ENCODE measurements at places on chromosomes 3 and 15.

GRCh38 chr3:111738238-111738637 lies 120.8 kb upstream of the PHLDB2 start:
- no peak for DNase-seq

- DNase-seq: no peak
These were observed 625 bp downstream of the LRRC15 start for GRCh38 chr3:194368918-194369317.

- no peak for DNase-seq
These were observed 104.5 kb downstream of the IL20RB start for GRCh38 chr3:137062250-137062649.

DNA sequence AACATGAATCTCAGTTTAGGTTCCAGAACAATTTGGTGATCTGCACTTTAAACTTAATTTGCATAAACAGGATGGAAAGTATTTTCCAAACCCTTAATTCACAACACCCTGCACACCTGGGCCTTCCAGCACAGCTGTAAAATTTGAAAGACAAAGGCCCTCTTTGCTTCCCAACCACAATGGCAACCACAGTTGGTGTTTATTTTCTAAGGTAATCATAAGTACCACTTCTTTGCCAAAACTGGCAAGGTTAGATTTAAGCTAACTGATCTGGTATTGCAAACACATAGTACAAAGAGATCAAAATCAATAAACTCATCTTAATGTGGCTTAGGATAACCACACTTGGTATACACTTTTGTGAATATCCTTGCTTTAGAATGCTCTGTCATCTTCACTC lies 4.1 kb downstream of the LRIG1 start:
- DNase-seq: no peak

GRCh38 chr15:72189250-72189902 lies 8.2 kb downstream of the GRAMD2A start:
- no peak for DNase-seq

- DNase-seq: no peak
These were observed 161.4 kb upstream of the ST8SIA2 start for GRCh38 chr15:92232317-92232716.

GRCh38 chr15:82136120-82136519 lies 90.3 kb upstream of the MEX3B start:
- no peak for DNase-seq

DNA sequence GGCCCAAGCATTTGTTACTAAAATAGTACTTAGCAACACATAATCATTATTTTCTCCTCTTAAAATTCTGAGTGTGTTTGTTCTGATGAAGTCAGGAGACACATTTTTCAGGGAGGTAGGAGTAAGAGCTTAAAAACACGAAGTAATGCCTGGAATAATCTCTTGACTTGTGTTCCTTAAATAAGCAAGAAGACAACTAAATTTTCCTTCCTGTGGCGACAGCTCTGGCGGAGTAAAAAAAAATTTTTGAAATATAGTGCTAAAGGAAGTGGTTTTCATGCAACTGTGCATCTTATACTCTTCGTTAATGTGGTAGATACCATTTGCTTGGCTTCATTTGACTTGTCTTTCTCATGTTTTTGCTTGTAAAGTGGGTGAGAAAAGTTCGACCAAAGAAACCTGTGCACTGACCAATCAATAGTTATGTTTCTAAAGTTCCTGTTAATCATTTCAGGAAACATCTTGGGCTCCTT lies 11.1 kb upstream of the MBNL1 start:
- DNase-seq: no peak

DNA sequence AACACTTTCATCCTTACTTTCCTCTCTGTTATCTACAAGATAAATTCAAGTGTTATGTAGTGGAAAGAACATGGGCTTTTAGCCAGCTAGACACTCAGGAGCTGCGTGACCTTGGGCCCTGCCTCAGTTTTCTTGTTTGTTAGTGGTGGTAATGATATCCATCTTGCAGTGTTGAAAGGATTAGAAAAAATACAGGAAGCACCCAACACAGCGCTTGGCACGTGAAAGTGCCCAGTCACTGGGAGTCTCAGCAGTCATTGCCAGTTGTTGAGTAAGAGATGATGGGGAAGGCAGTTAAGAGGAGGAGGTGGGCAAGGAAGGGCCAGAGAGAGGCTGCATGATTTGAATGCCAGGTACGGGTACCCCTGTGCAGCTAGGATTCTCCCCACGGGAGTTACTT lies 5.3 kb downstream of the PDIA5 start:
- no peak for DNase-seq

- DNase-seq: no peak
These were observed 161.3 kb upstream of the GADL1 start for GRCh38 chr3:31055757-31056156.

GRCh38 chr15:42729409-42729808 lies 7.5 kb downstream of the CDAN1 start:
- DNase-seq: no peak

DNA sequence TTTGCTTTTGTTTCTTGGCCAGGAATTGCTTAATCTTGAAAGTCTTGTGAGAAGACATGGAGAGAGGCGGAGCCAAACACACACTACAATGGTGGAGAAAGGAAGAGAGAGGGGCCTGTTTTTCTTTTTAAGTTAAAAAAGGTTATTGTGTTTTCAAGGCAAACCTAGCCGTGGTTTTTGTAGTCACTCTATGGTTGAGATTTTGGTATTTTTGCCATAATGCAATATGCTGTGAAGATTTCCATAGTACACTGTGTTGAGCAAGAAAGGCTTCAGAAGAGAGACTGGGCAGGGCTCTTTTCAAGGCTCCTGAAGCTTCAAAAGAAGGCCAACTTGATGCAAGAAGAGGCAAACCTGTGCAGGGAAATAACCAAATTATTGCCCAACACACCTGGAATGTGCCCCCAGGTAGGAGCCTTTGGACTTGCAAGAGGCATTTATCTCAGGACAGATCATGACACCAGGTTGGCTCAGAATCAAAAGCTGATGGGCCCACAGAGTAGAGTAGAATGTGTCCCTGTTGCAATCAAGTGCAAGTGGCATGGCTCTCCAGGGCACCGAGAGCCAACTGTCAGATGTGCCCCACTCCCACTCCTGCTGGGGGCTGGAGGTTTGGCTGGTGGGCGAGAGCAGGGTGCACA lies 22.1 kb downstream of the AMOTL2 start:
- no peak for DNase-seq

DNA sequence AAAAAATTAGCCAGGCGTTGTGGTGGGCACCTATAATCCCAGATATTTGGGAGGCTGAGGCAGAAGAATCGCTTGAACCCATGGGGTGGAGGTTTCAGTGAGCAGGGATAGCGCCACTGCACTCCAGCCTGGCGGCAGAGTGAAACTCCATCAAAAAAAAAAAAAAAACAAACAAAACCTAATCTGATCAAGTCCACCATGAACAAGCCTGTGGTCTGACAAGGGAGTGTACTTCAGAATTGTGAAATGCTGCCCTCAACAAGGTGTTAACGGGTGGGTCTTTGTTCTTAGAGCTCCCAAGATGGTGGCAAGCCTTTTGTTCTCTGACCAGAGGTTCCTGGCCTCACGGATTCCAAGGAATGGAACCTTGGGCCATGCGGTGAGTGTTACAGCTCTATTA lies 24.2 kb upstream of the SLC30A4 start:
- no peak for DNase-seq

- peak; percentile 16 for DNase-seq
These were observed 10.8 kb downstream of the CTSH start for GRCh38 chr15:78933823-78934654.

- no peak for DNase-seq
These were observed 2.5 kb downstream of the CD86 start for GRCh38 chr3:122057671-122058070.

GRCh38 chr15:36960947-36961227 lies 139.5 kb downstream of the MEIS2 start:
- DNase-seq: no peak

- no peak for DNase-seq
These were observed 62.1 kb upstream of the NR2C2 start for GRCh38 chr3:14885307-14885706.

- DNase-seq: no peak
These were observed 10.7 kb upstream of the SLC15A2 start for GRCh38 chr3:121883507-121883906.

DNA sequence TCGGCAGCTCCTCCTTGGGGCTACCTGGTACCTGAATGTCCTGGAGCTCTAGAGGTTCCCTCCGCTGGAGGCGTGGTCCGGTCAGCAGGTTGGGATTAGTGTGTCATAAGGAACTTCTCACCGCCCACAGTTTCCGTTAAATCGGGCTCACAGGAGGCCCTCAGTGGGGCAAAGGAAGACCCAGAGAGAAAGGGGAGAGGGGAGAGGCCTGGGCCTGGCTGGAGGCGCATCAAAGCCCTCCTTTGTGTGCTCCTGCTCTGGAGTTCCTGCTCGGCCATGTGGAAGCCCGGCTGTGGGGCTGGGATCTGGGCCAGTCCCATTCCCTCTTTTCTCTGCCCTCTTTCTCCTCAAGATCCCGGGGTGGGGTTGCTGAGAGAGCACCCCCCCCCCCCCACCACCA lies at the start of gene RLBP1:
RLBP1 (minus strand) TSS at position 37 of the 400 bp plus-strand sequence. CDS start 2,604 bp downstream, outside the sequence.
- DNase-seq: no peak

DNA sequence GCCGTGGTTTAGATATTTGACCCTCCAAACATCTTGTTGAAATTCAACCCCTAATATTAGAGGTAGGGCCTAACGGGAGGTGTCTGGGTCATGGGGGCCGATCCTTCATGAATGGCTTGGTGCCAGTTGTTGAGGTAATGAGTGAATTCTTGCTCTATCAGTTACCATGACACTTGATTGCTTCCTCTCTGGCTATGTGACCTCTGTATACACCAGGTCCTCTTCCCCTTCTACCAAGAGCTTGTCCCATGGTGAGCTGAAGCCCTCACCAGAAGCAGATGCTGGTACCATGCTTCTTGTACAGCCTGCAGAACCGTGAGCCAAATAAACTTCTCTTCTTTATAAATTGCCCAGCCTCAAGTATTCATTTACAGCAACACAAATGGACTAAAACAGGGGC lies 41.8 kb upstream of the TIPARP start:
- no peak for DNase-seq

- DNase-seq: no peak
These were observed 39.6 kb downstream of the CLDN11 start for GRCh38 chr3:170458285-170458684.

DNA sequence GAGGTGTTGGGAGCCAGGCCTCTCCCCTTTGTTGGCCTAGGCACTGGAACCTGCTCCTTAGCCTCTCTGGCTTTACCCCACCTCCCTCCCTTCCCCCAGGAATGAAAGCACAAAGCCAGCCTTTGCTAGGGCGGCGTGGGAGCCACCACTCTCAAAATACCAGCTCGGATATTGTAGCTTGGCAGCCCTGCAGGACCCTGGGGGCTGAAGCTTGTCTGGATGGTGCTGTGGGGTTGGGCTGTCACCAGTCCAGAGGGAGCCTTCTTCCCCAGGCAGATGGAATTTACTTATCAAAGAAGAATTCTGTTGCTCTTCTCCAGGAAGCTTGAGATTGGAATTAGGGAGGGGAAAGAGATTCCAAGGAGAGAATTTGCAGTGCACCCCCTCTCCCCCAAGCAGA lies 14.9 kb upstream of the GRM2 start:
- DNase-seq: no peak

GRCh38 chr3:21718161-21718765 lies 32.7 kb downstream of the ZNF385D start:
- no peak for DNase-seq

DNA sequence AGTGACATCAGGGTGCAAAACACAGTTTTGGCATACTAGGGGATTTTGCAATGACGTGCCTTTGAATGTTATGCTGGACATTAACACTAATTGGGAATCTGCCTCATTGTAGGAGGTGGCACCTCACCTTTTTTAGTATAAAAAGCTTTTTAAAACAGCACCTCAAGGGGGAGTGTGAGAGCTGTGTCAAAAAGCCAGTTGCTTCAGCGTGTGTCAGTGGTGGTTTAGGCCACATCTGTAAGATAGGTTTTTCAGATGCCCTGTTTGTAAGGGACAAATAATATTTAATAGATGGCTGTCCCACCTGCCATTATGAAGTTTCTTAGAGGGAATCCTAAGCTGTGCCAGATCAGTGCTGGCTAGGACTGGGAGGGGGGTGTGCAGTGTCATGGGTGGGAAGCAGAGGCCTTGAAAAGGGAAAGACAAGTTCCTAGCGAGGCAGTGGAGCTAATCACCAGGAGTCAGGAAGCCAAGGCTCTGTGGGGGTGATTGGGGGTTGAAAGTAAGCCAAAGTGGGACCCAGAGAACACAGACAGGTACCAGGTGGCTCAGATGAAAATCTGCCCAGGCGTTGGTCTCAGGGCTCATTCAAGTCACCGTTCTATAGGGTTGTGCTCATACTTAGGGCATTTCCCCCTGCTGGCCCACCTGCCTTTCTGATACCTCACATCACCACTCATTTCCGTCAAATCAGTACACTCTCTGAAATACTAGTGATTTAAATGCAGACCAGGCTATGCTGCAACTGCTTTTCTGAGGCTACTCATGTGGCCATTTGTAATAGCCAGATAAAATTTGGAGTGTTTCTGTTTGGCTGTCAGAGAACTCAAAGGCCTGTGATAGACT lies 120.5 kb downstream of the BBX start:
- DNase-seq: peak; percentile 18

GRCh38 chr3:49620728-49621127 lies 53.4 kb upstream of the APEH start:
- DNase-seq: no peak

- DNase-seq: no peak
These were observed 737.7 kb upstream of the ALCAM start for GRCh38 chr3:104629038-104629437.

GRCh38 chr3:148360051-148360450 lies 337.7 kb upstream of the AGTR1 start:
- DNase-seq: no peak

- peak; percentile 98 for DNase-seq
These were observed at the start of gene MEIS2 for GRCh38 chr15:37100109-37100965. Gene MEIS2 (minus strand): TSS chr15:37100549. CDS start chr15:37099466, 1,083 bp downstream.

DNA sequence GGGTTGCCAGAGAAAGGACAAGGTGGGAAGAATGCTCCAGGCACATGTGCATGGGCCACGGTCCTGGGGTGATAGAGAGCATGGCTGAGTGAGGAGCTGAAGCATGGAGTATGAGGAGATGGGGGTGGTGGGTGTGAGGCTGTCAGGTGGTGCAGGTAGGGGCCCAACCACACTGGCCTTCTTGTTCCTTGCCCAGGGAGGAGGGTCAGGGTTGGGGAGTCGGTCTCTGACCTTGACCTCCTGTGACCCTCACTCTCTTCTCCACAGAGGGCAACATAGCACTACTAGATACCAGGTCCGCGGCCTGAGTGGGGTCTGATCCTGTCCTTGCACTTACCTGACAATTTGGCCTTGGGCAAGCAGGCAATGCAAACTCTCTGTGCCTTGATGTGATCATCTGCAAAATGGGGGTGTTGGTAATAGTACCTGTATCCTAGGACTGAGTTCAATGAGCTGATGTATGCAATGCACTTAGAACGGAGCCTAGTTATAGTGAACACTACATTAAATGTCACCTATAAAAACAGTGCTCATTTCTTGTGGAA lies 75.2 kb downstream of the EEFSEC start:
- DNase-seq: no peak

- DNase-seq: no peak
These were observed 18.6 kb upstream of the SEC13 start for GRCh38 chr3:10339376-10339955.

- DNase-seq: no peak
These were observed 162.4 kb upstream of the PRICKLE2 start for GRCh38 chr3:64387688-64388087.

Measured in NCI-H2081 (cell line).